ENCODE measurements at places on chromosomes 11 and 22. TPM values are rescaled to one million over a fixed set of nuclear protein-coding genes. Genes with fewer than 3 reads are reported as not detected.

The TRIM5 gene
- 19.5 TPM for total RNA-seq

The SMTNL1 gene
- total RNA-seq: not detected

The B3GAT3 gene
- total RNA-seq: 55.5 TPM

The OR4D6 gene
- total RNA-seq: not detected

The MOGAT2 gene
- total RNA-seq: not detected

The CATSPERZ gene
- not detected for total RNA-seq

The TMEM218 gene
- total RNA-seq: 22.4 TPM

The RFPL1 gene
- total RNA-seq: not detected

The ZBTB16 gene
- 405 TPM for total RNA-seq

The APLNR gene
- 0.87 TPM for total RNA-seq

The AIFM3 gene
- total RNA-seq: 3.1 TPM

The IGLL1 gene
- not detected for total RNA-seq

The FGF19 gene
- total RNA-seq: not detected

The OR5P2 gene
- total RNA-seq: not detected

The OR4P4 gene
- not detected for total RNA-seq

The OR51B4 gene
- total RNA-seq: not detected

The PGA3 gene
- 1.5 TPM for total RNA-seq

The SNX32 gene
- total RNA-seq: 0.78 TPM

The DDIAS gene
- 0.22 TPM for total RNA-seq

The EMSY gene
- 33.9 TPM for total RNA-seq

The MICAL3 gene
- total RNA-seq: 47.1 TPM

The APOBEC3B gene
- 3.3 TPM for total RNA-seq

The ADM gene
- 420 TPM for total RNA-seq

The GVQW3 gene
- total RNA-seq: 8.1 TPM

The HEPN1 gene
- total RNA-seq: not detected

The SNRPD3 gene
- 127 TPM for total RNA-seq

The TESMIN gene
- total RNA-seq: not detected

The CCDC89 gene
- 4.1 TPM for total RNA-seq

The GAL3ST1 gene
- 17.7 TPM for total RNA-seq

The TRIM49 gene
- not detected for total RNA-seq

The UBQLNL gene
- total RNA-seq: 3.7 TPM

The ALX4 gene
- 0.22 TPM for total RNA-seq

The HIPK3 gene
- total RNA-seq: 228 TPM

The CD3D gene
- total RNA-seq: not detected

The CHRDL2 gene
- total RNA-seq: not detected

The CARD10 gene
- 21.6 TPM for total RNA-seq
